ENCODE measurements at places on chromosomes 16 and 17.

GRCh38 chr16:61836804-61837393 is 199.3 kb downstream of the CDH8 start:
- no peak for DNase-seq

GRCh38 chr16:78309763-78310162 is 210.3 kb downstream of the WWOX start:
- no peak for DNase-seq

DNA sequence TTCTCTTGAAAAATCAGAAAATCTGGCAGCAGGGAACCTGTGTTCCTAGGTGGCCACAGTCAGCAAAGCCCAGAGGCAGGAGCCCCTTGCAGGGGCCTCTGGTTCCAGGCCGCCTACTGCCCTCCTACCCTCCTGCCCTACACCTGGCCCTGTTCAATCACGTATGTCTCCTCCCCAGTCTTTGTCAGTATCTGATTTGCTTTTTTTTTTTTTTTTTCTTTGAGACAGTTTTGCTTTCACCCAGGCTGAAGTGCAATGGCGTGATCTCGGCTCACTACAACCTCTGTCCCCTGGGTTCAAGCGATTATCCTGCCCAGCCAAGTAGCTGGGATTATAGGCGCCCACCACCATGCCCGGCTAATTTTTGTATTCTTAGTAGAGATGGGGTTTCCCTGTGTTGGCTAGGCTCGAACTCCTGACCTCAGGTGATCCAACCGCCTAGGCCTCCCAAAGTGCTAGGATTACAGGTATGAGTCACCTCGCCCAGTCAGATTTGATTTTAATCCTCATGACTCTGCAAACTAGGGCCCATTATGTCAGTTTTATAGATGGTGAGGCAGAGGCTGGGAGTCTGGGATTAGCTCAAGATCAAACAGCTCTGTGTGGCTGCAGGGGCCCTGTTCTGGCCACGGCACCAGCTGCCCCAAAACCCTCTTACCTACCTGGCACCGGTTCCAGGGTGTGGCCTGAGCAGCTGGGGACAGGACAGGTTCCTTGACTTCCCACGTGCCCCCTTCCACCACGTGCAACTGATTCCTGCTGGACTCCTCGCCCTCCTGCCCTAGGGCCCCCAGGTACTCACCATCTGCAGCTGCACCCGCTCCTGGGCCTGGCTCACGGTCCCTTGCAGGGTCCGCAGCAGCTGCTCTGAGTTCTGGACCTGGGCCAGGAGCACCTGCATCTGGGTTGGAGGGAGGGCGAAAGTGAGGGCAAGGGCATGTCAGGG is 14.7 kb downstream of the RABEP2 start:
- DNase-seq, result no peak

GRCh38 chr16:57000271-57001025 is 11.1 kb downstream of the NLRC5 start:
- DNase-seq, result no peak

DNA sequence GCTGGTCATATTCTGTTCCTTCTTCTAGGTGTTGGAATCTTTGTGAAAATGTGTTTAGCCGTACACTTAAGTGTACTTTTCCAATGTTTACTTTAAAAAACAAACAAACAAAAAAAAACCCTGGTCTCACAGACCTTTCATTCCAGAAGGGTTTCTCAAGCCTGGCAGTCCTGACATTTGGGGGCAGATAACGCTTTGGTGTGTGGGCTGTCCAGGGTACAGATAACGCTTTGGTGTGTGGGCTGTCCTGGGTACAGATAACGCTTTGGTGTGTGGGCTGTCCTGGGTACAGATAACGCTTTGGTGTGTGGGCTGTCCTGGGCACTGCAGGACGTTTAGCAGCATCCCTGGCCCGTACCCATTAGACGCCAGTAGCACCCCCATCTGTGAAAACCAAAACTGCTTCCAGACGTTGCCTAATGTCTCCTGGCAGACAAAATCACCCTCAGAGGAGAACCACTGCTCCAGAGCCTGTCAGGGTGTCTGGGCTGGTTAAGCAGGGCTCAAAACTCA is 15.2 kb upstream of the FLCN start:
- no peak for DNase-seq

DNA sequence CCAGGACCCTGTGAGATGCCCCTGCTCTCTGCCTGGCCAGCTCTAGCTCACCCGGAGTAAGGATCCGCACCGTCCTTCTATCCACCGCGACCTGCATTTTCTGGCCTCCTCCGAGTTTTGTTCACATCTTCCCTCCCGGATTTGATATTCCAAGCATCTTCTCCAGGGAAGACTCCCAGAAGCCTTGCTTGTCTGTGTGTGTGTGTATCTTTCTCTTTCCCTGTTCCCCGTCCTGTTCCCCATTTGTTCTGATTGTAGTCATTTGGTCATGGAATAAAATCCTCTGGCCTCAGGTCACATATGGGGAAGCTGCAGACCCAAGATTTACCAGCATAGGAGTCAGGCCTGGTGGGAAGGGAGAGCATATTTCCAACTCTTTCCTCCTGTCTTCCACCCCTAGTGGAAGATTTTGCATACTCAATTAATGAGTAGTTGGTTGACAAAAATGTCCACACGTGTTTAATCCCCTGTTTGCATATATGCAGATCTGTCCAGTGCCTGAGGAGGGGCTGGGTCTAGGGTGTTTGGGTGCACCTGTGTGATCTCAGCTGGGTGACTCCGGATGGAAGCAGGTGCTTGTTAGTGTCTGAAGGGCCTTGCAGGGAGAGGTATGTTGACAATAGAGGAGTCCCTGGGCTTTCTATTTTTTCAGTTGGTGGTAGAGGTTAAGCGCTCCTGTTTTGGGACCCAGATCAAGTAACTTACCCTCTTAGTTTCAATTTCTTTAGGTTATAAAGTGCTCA is 1.9 kb downstream of the PRAC1 start:
- DNase-seq, result peak; percentile 53

DNA sequence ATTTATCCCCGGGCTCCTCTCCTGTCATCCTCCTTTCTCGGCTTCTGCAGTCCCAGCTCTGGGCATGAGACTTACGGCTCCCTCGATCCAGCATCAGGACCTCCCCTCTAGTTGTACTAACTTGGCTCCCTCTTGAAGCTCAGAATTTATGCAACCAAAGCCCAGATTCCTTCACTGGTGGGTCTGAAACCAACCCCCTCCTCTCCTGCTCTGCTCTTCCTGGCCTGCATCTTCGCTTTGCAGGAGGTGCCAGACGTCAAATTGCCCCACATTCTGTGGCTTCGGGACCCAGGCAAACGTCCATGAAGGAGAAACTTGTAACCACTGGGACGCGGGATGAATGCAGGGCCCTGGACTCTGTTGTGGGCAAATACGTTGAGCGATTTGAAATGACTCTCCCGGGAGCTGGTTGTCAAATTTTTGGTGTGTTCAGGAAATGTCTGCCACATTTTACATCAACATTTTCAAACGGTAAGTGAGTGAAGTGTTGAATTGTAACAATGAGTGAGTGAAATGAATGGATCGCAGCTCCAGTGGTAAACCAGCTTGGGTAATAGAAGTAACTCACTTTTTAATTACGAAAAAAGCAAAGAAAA is 29.3 kb upstream of the ELAC2 start:
- DNase-seq, result no peak

- no peak for DNase-seq
These were observed 18.0 kb downstream of the CIBAR2 start for GRCh38 chr16:85094176-85094805.

DNA sequence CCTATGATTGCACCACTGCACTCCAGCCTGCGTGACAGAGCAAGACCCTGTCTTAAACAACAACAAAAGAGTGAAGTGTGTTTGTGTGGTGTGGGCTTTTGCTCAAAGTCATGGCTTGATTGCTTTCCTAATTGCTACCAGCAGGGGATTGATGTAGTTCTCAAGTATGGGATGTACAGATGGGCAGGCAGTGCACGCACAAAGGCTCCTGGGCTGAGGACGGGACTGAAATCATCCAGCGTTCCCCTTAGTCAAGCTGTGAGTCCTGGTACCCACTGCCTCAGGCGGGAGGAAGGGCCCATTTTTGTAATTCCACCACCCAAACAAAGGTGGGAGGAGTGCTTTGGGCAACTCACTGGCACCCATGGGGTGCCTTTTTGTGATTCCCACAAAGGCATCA is 47.3 kb downstream of the GDE1 start:
- no peak for DNase-seq

GRCh38 chr16:57300387-57301125 is 16.1 kb upstream of the PLLP start:
- DNase-seq, result peak; percentile 98

DNA sequence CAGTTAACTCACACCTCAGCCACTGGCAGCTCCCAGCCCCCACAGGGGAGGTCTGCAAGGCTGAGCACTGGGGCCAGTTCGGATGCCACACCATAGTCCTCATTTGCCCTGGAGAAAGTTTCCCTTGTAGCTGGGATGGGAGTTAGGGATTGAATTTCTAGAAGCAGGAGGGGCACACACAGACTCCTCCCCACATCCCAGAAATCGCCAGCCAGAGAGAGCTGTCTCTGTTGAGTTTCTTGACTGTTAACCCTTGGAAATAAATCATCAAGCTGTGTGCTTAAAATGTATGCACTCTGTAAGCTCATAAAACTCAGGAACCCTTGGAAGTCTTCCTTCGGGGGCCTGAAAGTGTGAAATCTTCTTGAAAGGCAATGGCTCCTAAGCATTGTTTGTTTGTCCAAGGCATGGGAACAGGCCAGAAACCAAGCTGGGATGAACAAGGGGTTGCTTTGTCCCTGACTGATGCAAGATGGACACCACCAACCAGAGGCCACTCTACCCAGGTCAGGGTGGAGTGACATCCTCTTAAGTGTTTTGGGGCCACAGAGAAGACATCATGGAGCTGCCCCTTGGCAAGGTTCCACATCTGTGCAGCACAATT is 394 bp upstream of the PRM3 start:
- no peak for DNase-seq

GRCh38 chr17:78375401-78376151 is 2.9 kb upstream of the PGS1 start:
- DNase-seq, result no peak

DNA sequence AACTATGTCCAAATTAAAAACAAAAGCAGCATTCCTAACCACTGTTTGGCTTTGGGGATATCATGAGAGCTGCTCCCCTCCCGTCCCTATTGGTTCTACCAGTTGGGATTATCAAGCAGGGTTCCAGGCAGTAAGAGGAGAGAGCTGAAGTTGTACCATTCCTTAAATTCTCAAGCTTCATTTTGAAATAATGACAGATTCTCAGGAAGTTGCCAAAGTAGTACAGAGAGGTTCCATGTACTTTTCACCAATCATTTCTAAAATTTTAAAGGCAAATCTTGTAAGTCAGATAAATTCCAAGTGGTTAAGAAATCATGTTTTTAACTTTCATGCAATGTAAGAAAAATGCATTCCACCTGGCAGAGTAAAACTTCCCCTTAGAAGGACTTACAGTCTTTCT is 36.9 kb downstream of the TEX2 start:
- DNase-seq, result no peak

DNA sequence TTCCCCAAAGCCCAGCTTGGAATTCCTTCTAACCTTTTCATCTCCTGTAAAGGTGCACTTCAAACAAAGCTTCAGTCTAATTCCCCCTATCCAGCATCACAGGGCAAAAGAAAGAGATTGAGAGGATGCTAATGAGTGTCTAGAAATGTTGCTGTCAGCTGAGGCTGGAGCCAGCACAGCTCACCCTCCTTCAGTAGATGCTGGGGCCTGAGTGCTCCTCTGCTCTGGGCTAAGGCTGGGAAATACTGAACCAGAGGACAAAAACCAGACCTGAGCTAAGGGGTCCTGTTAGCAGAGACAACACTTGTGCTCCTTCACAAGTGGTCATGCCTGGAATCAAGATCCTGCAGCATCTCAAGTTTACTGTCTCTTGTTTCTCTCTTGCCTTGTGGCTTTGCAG is 85.0 kb downstream of the CHD9NB start:
- DNase-seq, result no peak

DNA sequence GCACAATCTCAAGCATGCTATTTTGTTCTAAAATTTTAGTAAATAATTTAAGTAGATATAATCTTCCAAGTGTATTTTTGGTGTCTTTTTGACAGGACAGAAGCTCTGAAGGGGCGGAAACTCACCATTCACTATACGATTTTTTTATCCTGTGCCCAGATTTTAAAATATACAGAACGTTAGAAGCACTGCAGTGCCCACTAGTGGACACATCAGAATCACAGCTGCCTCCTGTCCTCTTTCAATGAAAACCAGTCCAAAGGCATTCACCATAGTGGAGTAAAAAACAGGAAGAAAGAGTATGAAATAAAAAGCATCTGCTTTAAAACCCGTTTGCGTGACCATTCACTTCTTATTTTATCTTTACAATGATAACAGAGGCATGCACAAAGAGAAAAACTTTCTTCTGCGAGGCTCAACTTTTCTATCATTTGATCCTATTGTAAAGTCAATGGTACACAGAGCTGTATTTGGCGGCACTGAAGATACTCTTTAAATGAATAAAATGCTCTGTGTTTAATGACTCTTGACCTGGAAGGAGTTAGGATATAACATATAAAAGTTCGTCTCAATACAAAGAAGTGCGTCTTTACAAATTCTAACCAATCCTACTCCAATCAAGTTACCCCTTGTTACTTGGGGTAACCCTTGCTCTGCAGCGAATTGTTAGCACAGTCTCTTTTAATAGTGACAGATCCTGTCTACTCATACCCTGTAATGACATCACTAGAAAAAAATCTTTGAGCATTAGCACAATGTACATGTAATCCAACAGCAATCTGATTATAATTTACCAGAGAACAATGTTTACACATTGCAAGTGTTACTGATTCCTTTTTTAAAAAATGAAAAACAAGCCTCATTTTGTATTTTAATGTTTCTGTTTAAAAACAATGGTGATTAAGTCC is 339.8 kb upstream of the PSMD7 start:
- DNase-seq, result peak; percentile 38

GRCh38 chr17:56880571-56880970 is 33.3 kb downstream of the TRIM25 start:
- no peak for DNase-seq

DNA sequence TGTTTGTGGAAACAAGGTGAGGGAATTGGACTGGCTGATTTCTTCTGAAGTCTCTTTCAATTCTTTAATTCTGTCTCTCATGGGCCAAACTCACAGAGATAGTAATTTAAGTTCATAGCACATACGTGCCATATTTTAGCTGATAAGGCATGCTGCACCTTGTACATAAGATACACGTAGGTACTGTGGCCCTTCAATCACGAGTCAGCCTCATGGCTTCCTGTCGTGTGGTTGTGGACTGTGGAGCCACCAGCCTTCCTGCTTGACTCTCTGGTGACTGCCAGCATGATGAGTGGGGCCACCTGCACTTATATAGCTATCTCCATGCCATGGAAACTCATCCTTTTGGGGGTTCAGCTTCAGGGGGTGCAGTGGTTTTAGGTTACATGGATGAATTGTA is 25.1 kb downstream of the KSR1 start:
- no peak for DNase-seq

- no peak for DNase-seq
These were observed 299.3 kb downstream of the SOX9 start for GRCh38 chr17:72419866-72420774.

- DNase-seq, result peak; percentile 37
These were observed 1.5 kb upstream of the BAIAP3 start for GRCh38 chr16:1331712-1332617.

DNA sequence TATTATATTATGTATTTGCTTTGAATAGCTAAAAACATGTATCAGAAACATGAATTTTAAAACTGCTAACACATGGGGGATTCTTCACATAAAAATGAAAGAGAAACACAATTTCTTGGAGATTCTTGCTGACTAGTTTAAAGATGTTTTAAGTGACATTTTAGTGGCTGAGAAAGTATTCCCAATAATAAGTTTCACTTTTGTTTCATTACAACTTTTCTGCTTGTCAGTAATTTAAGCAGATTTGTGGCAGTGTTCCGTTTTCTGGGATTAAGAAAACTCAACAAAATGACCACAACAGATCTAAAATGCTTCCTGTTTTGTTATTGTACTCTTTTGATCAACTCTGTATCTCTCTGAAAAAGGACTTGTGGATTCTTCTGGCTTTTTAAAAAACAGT is 75.9 kb downstream of the NLK start:
- no peak for DNase-seq

All from NCI-H774 (cell line).